ENCODE measurements at places on chromosomes 3 and 15. TPM values are rescaled to one million over a fixed set of nuclear protein-coding genes. Genes with fewer than 3 reads are reported as not detected.

Gene HCLS1
- 1.3 TPM for total RNA-seq

Gene SCN5A
- total RNA-seq: 2.0 TPM

Gene CHRM5
- not detected for total RNA-seq

Gene ASB14
- not detected for total RNA-seq

Gene BCL2A1
- not detected for total RNA-seq

Gene STRA6
- 26.2 TPM for total RNA-seq

Gene GPR149
- total RNA-seq: not detected

Gene GOLGA8T
- not detected for total RNA-seq

Gene FOXB1
- 1.7 TPM for total RNA-seq

Gene CHDH
- 12.7 TPM for total RNA-seq

Gene NANOGP8
- total RNA-seq: 12.3 TPM

Gene MESP2
- total RNA-seq: 1.6 TPM

Gene POPDC2
- total RNA-seq: 0.40 TPM

Gene NBEAL2
- 64.0 TPM for total RNA-seq

Gene CLDN16
- 0.38 TPM for total RNA-seq

Gene ERC2
- 22.8 TPM for total RNA-seq

Gene CLPX
- total RNA-seq: 60.5 TPM

Gene MFGE8
- 378 TPM for total RNA-seq

Gene SEMA3F
- 145 TPM for total RNA-seq

Gene PRR20G
- not detected for total RNA-seq

Gene HOMER2
- total RNA-seq: 32.7 TPM

Gene SLC7A14
- 0.42 TPM for total RNA-seq

Gene CCR1
- total RNA-seq: not detected

Gene CRABP1
- total RNA-seq: 91.0 TPM

Gene CDCP1
- total RNA-seq: 13.5 TPM

Gene ANKUB1
- not detected for total RNA-seq

Gene ATP13A5
- 0.43 TPM for total RNA-seq

Gene WDR93
- 0.36 TPM for total RNA-seq

Gene ZKSCAN7
- total RNA-seq: 10.2 TPM

All from endodermal cell (in vitro differentiated cells).